ENCODE measurements at places on chromosomes 5 and 9.

GRCh38 chr5:160867976-160868375, 16.0 kb upstream of the ATP10B start:
- no peak for DNase-seq

DNA sequence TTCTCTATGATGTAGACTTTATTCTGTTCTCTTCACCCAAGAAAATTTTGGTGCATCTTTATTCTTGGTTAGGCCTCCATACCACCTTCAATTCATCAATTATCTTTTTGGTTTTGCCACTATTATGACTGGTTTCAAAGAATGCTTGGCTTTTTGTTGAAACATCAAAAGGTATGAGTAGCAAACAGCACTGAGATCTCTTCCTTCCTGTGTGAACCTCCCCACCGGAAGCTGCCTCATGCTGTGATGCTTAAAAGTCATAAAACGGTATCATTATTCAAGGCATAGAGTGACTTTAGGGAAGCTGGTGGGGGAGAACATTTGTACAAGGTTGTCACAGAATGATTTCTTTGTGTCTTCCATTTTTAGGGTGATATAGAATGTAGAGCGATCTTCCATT, 70.6 kb downstream of the IQGAP2 start:
- no peak for DNase-seq

DNA sequence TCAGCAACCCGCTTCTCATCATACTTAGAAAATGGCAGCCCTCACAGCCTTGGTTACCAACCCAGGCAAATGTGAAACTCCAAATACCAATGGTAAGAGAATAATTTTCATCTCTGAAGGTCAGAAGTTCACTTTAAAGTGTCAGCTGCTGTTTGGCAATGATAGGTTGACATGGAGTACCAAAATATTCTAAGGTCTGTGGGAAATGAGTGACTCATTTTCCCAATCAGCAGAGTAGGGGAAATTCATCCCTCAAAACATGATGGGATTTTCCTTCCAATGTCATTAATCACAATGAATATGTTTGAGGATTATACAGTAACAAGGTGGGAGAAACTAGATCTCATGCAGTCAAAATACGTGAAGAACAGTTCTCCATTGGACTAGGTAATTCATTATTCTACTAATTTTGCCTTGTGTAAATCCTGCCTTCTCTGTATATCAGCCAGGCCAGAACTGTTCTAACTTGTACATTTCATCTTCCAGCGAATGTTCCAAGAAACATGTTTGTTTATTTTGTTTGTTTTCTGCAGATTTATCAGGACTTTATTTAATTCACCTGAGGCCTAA, 53.1 kb upstream of the ERBIN start:
- peak; percentile 61 for DNase-seq

DNA sequence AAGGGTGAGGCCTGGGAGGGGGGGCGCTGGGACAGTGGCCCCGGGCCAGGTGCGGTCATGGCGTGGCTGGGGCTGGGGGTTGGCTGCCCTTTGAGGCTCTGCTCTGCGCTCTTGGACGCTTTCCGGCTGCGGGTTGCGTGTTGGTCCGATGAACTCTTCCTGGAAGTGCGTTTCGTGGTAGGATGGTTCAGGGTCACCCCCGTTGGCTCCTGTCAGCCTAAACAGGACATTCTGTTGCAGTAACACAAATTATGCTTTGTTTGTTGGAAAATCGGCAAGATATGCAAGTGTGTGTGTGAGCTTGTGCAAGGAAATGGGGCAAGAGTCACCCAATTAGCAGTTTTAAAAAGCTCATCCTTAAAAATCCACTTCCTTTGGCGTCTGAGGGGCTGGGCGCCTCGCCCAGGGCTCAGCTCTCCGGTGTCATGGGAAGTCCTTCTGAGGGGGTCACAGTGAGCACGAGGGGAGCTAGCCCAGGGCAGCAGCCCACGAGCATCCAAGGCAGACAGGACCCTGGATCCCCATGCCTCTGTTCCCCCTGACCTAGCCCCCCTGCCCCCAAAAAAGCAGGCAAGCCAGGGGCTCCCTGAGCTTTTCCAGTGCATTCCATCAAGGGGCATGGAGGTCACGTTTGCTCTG, 22.2 kb upstream of the RNU6ATAC start:
- peak; percentile 45 for DNase-seq

DNA sequence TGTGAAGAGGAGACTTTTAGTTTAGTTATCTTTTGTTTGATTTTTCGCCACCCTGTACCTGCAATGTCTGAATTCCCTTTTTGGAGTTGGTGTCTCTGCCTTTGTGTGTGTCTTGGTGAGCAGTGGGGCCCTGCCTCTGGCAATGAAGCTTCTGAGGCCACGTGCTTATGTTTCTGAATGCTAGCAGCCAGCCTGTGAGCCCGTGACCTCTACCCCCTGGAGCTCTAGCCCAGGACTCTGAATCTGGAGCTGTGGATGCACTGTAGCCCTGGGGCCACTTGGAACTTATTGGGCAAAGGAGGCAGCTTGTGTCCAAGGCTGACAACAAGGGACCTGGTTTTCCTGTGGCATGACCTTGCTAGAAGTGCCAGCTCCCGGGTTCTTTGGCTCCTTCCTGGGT, 19.4 kb downstream of the ENTREP1 start:
- no peak for DNase-seq

GRCh38 chr9:136901516-136902258, 15.4 kb downstream of the TRAF2 start:
- no peak for DNase-seq

DNA sequence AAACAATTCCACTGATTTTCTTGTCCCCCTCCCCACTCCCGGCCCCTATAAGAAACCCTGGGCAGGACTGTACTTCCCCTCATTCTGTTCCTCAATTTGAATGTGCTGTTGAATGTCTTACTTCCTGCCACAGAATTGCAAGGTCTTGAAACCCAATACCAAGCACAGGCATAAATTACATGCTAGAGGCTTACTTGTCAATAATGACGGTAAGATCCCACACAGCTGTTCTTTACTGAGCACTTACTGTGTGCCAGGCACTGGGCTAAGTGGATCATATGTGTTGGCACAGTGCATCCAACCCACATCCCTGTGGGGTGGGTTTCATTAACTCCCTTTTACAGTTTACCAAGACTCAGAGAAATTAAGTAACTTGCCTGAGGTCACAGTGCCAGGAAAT, 63.4 kb downstream of the MVB12B start:
- DNase-seq, result no peak

GRCh38 chr5:88428633-88429032, 160.0 kb upstream of the TMEM161B start:
- DNase-seq, result no peak

GRCh38 chr5:80077051-80077714, 42.0 kb downstream of the THBS4 start:
- no peak for DNase-seq

GRCh38 chr5:58849921-58850667, 267.2 kb downstream of the RAB3C start:
- DNase-seq, result peak; percentile 35

- no peak for DNase-seq
Measured at GRCh38 chr9:16098306-16098705, 545.5 kb downstream of the CCDC171 start.

- DNase-seq, result no peak
Measured at GRCh38 chr5:52562473-52562872, 225.2 kb upstream of the ITGA1 start.

- DNase-seq, result no peak
Measured at GRCh38 chr5:41772056-41772455, 98.2 kb downstream of the OXCT1 start.

DNA sequence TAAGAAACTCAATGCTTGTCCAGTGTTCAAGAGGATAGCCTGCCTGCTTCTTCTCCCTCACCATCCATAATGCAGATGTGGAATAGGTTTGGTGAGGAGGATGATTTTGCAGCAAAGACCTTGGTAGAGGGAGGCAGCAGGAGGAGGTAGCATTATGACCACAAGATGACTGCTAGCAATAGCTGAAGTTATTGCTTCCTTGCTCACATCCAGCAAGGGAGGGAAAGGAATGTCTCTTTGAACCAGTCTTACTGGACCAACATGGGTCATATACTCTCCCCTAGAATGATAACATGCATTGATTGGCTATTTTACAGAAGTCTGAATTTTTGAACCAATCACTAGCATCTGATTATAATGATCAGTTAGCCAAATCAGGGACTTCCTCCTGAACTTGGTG, 607.6 kb downstream of the EBF1 start:
- no peak for DNase-seq

- DNase-seq, result peak; percentile 90
Measured at GRCh38 chr9:127899128-127899943, at the start of gene ST6GALNAC6. ST6GALNAC6 (minus strand) TSS chr9:127899603; CDS start chr9:127897981, 1,622 bp downstream.

DNA sequence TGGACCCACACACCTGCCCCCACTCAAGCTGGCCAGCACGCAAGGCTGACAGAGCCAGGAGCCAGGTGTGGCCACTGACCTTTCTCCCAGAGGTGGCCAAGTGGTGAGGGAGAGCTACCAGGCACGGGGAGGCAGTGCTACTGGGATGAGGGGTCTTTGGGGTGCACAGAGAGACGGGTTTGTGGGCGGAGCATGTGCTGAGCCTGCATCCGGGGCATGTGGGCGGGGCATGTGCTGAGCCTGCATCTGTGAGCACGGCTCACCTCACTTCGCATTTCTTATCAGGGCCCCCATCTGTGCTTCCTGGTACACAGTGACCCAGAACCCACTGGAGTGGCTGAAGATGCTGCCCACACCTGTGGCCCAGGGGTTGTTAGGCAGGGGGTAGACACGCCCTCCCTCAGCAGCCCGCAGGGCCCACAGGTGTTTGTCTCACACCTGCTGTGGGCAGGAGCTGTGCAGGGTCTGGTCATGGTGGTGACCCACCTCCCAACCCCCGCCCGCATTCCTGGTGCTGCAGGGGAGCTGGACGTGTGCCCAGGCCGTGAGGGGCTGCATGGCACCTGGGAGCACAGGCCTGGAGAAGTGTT, 21.5 kb downstream of the CCDC187 start:
- no peak for DNase-seq

DNA sequence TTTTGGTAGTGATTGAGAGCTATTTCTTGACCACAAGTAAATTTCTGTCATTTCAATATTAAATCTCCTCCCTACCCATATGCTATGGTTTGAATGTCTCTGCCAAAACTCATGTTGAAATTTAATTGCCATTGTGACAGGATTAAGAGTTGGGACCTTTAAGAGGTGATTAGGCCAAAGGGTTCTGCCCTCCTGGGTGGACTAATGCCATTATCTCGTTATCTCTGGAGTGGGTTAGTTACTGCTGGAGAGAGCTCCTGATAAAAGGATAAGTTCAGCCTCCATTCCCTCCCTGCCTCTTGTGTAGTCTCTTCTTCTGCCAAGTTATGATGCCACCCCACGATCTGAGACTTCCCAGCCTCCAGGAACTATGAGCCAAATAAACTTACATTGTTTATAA, 3.6 kb upstream of the DRD1 start:
- no peak for DNase-seq

DNA sequence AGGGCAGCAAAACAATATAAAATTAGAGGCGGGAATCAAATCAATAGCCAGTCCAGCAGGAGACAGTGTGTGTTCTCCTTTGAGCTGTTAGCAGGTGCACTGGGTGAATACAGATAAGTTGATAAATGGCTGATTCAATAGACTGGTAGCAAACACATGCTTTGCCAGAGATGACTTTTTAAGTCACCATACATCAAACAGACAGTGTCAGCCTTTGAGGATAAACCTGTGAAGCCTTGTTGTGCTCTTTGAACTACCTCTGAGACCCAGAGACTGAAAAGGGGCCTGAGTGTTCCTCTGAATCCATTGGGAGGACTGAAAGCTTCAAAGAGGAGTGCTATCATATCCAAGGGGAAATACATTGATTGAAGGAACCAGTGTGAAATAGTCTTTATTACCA, 301.9 kb downstream of the RASEF start:
- no peak for DNase-seq

DNA sequence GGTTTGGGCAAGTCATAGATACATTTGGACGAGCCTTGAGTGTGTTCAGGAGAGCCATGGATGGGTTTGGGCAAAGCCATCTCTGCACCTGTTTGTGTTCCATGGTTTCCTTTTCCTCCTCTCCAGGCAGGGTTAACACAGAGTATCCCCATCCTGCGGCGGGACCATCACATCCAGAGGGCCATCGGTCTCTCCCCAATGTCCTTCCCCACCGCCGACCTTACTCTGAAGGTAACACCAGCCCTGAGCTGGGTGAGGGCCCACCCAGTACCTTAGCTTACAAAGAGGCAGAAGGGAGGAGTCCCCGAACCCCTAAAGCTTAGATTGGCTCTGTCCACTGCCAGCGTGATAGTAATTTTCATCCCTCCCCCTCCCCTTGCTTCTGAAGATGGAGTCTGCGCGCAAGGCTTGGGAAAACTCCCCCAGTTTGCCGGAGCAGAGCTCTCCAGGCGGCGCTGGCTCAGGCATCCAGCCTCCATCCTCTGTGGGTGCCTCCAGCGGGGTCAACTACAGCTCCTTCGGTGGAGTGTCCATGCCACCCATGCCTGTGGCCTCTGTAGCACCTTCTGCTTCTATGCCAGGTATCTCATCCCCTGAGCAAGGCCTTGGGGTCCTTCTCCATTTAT, 18.0 kb upstream of the POMT1 start:
- no peak for DNase-seq

- DNase-seq, result peak; percentile 48
Measured at GRCh38 chr5:173573126-173573960, 43.1 kb downstream of the BOD1 start.

DNA sequence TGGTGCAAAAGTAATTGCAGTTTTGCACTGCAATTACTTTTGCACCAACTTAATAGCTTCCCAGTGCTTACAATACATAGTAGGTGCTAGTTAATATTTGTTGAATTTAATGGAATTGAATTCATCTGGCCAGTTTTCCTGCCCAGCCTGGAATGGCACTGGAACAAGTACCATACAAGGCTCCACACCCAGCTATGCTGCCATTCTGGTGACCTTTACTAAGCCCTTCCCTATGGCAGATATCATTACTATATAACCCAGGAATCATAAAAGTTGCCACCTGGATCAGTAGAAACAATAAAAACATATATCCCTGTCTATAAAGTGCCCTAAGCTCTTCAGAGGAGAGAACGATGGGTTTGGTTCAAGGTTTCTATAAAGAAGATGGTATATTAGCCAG, 22.4 kb upstream of the TRIM36 start:
- no peak for DNase-seq

DNA sequence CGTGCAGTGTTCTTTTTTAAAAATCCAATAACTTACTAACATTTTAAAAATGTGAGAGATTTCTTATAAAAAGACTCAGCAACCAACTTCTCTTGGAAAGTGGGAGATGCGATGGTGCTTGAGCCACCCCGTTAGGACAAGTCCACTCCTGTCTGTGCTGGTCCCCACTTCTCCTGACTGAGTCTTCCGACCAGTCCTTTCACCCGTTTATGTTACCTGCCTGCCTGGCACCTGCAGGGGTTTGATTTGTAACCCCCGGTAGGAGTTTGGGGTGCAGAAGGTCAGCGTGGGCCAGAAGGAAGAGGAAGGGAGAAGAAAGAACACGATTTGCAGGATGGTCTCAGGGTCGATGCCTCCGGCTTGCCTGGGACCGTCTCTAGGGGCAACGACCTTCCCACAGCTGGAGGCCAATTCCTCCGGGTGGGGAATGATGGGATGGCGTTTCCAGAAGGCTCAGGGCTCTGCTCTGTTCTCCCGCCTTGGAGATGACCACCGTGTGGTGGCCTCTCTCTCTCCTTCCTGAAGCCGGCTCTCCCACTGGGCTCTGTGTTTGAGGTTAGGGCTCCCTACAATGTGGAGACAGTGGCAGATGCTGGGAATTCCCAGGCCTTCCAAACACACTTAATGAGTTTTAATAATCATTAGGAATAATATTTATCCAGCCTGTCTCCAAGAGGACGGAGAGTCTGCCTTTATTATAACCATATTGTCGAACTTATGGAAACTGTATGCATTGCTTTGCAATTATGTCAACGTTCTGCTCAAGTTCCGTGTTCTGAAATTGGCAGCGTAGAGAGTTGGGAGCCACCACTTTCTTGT, 14.8 kb downstream of the COL27A1 start:
- DNase-seq, result peak; percentile 75

Data from muscle of back (tissue), 13 donors.